GM19239 (cell line): ENCODE measurements at places on chromosomes 3 and 15.

- DNase-seq = no peak
These were observed 220.3 kb upstream of the LINGO1 start for GRCh38 chr15:77853008-77853328.

DNA sequence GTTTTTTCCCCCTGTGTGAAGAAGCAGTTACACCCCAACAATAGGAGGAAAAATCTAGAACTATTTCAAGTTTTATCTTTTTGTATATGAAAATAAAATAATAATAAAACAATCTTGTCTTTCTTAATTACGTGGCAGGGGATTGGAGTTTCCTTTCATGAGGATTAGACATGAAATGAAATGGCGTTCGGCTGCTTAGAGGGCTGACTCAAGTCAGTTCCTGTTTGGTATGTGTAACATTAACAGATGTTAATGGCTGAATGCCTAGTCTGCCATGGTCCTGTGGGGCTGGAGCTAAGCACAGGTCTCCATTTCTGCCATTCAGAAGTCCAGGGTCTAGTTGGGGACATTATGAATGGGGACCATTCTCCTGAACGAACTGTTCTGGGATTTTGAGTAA lies 3.1 kb upstream of the EXOG start:
- no peak for DNase-seq

DNA sequence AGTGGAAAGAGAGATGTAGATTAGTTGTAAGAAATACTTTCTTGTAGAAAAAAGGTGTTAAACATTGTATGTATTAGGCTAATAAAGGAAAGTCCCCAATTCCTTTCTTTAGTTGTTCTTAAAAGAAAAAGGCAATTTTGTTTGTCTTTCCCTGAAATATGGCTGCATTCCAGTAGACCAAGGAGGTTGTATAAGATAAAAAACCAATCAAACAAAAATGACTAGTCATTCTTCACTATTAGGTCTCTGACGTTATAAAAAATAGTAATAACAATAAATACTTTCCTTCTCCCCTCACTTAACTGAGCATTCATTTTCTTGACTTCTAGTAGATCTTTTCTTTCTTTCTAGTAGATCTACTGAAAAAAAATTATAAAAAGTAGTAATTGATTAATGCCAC lies 8.6 kb upstream of the PPM1L start:
- no peak for DNase-seq

GRCh38 chr15:63835211-63835568 lies 1.4 kb upstream of the HERC1 start:
- no peak for DNase-seq

GRCh38 chr3:153601374-153601853 lies 439.4 kb downstream of the RAP2B start:
- DNase-seq = no peak

DNA sequence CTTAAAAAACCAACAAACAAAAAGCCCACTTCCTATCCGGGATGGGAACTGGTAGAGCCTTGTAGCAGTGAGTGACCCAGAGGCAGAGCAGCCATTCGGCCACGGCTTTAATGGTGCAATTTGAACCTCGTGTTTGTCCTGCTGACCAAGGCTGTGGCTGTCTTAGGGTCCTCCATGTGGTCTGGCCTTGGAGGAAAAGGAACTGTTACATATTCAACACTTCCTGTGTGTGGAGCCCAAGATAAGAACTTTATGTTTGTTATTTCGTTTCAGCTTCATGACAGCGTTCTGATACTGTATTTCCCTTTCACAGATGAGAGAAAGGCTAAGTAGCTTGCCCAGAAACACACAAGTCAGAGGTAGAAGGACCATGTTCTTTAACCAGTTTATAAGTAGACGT lies 269.8 kb downstream of the SV2B start:
- no peak for DNase-seq

- DNase-seq = no peak
These were observed 186.4 kb downstream of the FAM43A start for GRCh38 chr3:194871864-194872668.

DNA sequence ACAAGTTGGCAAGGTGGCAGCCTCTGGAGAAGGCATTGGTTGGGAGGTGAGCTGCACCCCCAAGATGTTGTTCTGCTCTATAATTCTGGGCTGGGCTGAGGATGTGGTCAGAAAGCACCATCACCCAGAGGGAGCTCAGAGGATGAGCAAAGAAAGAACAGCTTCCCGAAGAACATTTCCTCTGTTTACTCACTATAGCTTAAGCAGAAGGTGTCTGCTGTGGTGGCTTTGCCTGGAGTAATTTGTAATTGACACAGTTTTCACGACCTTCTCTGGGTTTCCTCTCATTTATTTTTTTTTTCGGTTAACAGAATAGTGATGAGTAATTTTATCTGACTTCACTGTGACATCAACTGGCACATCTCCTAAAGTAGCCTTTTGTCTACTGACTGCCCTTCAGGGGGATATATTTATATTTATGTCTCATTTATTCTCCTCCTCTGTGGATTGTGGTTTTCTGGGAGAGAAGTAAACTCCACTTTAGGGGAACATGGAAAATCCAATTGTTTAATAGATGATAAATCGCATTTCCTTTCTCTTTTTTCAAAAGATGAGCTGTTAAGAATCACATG lies 49.5 kb upstream of the ABHD17C start:
- no peak for DNase-seq

GRCh38 chr15:70127770-70128413 lies 30.2 kb upstream of the TLE3 start:
- no peak for DNase-seq

DNA sequence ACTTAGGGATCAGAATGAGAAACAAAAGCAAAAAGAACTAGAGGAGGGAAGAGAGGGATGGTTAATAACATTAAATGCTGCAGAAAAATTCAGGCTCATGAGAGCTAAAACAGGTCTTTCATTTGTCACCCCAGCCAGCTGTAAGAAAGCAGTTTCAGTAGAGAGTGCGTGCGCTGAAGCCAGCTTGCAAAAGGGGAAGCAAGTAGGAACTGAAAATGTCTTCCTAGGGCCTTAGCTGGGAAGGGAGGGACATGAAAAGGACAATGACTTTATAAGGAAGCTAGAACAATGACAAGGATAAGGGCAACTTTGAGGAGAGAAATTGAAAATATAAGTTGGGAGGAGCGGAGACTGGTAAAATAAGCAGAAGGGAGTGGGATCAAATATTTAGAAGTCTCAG lies 3.1 kb downstream of the CIAO2A start:
- DNase-seq = no peak

DNA sequence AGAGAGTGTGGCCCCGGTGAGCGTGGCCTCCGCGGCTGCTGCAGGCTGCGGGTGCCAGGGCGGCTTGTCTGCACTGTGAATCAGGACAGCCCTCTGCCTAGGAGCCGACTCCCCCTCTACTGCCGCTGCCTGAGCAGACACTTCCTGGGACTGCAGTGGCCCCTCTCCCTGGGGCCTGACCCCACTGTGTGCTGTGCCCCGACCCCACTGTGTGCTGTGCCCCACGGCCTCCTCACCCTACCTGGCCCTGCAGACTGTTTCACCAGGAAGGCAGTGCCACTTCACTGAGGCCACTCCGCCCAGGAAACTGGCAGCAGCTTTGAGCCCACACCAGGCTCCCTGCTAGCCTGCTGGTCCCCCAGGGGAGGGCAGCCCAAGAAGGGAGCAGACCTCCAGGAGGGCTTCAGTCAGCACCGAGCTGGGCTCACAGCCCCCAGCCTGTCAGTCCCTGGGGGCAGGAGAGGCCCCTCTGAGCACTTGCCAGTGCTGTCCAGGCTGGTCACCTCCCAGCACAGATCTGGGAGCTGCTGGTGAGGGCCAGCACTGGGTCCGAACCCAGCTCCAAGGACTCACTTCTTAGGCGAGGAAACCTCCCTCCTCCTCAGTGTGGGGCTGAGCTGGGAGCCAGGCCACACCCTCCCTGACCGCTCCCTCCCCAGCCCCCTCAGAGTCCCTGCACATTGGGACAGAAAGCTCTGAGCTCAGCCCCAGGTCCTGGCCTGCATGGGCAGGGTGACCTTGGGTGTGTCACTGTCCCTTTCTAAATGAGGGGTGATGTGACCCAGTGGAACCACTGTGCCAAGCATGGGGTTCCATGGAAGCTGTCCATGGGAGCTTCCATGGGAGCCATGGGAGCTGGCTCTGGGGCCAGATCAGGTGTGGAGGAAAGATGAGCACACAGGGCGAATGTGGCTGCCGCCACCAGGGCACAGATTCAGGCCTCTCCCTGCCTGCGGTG lies 56.8 kb downstream of the DNAJB8 start:
- no peak for DNase-seq

DNA sequence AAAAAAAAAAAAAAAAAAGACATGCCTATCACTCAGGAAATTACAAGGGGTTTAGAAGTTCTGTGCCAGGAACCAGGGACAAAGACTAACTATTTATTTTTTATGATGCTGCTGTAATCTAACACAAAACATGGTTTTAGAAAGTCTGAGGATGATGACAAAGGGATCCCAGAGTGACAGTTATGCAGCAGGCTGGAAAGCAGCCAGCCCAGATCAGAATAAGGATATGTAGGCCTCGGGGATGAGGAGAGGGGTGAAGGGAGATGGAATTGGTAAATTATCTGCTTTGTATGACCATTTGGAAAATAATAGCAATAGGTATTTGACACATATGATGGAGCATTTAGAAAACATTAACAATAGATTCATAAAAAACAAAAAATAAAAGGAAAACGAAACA lies 34.1 kb upstream of the NMD3 start:
- no peak for DNase-seq

DNA sequence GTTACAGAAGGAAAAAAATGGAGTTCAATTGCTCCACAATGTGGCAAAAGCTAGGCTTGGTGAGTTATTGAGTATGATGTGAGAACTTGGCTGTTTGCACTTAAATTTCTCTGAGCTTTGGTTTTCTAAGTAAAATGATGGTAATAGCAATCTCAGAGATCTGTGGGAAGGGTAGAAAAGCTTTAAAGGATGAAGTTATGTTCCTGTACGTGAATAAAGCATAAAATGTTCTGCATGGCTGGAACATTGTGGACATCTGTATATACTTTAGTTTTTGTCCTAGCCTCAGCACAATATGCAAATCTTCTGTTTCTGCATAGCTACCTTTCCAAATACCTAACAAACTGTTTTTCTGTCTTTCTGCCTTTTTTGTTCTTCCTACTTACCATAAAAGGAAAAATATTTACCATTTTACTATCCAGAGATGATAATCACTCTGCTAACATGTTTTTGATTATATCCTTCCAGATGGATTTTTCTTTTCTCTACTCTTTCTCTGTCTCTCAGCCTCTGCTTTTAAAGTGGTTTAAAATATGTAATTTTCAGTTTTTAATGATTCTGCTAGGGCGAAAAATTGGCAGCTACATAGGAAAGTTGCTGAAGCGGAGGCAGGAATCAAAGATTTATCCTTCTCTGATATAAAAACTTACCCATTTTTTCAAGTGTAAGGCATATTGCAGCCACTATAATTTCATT lies 188.1 kb downstream of the FNDC3B start:
- no peak for DNase-seq

DNA sequence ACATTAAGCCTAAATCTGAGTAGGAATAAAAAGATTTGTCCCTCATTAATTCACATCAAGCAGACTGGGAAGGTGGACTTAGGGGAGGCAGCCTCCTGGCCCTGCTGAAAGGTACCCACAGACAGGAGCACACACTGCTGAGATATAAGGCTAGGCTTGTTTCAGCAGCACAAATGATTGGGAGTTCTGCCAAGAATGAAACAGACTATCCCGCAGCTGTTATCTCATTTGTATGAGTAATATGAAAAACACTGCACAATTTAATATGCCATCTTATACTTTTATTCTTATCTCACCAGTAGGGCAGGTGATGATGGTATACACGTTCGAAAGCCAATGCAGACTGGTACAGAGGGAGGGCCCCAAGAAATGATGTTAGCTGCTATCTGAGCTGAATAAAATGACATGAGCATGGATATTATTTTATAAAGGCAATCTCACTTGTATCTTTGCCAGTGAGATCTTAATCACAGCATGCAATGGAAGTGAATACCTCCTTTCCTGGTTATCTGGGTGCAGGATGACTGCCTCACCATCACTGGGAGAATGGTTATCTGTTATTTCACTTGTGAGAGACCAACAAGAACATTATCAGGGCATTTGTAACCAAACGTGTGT lies 258.7 kb upstream of the PPP2R3A start:
- no peak for DNase-seq

DNA sequence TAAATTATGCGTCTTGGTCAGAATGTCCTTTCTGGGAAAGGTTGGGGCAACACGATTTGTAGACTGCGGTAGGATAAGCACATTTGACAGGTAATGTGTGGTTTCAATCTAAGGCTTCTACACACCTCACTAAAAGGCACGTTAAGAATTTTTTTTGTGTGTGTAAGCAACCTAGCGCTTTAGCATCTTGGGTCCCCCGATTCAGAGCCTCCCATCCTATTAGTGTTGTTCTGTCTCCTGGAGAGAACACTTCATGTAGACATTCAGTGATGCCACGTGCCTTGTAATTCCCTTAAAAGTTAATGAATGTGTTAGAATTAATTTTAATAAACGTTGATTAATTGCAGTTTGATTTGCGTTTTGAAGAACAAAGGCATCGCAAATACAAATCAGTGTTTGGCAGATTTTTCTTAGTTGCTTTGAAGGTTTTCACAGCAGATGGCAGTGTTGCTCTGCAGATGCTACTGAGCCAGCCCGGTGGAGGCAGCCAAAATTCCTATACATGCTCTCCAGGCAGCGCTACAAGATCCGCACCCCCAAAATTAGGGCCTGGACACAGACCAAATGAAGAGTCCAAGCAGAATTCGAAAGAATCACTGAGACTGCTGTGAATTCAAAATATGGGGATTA lies 63.5 kb downstream of the OTOL1 start:
- DNase-seq = no peak

DNA sequence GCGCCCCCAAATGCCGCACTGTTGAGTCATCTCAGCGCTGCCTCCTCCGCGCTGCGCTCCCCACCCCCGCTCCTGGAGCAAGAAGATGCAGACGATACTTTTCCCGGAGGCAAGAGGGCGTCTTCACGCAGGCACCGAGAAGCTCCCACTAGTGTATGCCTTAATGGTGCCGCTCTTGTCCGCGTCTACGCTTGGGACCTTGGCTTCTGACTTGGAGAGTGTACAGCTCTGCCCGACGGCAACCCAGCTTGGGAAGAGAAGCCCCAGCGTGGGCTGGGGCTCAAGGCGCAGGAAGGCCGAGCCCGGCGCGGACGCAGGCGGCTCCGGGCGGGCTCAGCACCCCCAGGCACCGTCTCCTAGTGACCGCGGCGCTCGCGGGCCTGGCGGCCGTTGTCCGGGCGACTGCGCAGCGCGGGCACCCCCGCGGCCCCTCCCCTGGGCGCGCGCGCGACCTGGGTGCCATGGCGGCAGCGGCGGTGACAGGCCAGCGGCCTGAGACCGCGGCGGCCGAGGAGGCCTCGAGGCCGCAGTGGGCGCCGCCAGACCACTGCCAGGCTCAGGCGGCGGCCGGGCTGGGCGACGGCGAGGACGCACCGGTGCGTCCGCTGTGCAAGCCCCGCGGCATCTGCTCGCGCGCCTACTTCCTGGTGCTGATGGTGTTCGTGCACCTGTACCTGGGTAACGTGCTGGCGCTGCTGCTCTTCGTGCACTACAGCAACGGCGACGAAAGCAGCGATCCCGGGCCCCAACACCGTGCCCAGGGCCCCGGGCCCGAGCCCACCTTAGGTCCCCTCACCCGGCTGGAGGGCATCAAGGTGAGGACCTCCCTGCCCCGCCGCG lies at the start of gene P4HTM:
Gene P4HTM (plus strand): TSS at position 446 of the 840 bp plus-strand sequence. CDS start 16 bp downstream, at position 462.
- peak; percentile 62 for DNase-seq

- DNase-seq = no peak
These were observed 85.1 kb upstream of the PIAS1 start for GRCh38 chr15:67968966-67969365.
